ENCODE measurements at places on chromosomes 4 and X.

DNA sequence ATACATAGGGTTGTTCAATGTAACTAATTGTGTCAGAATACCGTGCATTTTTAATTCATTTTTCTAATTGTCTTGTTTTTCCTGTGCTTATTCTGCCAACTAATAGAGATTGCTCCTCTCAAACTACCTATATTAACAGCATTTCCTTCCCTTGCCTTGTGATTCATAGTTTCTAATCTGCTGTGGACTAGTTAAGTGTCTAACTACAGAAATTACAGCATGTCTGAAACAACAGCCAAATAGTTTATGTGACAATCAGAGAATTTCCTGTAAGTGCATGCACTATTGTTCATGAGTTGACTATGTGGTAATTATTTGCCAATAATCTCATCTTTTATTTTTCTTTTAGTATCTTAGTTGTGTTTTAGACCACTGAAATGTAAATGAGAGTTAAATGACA lies 4.1 kb upstream of the SEC24B start:
- DNase-seq, result no peak

DNA sequence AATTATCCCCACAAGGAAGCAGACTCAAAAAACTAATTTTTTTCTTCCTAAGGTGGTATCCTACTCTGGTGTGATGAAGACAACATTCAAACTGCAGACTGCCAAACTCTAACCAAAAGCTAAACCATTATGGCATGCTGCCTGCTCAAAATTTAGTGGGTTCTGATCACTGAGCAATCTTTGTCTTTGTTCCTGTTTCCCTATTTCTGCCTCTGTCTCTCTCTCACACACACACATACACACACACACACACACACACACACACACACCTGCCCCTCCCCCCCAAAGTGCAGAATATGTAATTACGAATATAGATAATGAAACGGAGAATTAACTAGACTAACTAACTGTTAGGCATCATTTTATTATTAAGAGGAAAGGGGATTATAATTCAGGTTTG lies 1278.6 kb downstream of the PCDH7 start:
- no peak for DNase-seq

DNA sequence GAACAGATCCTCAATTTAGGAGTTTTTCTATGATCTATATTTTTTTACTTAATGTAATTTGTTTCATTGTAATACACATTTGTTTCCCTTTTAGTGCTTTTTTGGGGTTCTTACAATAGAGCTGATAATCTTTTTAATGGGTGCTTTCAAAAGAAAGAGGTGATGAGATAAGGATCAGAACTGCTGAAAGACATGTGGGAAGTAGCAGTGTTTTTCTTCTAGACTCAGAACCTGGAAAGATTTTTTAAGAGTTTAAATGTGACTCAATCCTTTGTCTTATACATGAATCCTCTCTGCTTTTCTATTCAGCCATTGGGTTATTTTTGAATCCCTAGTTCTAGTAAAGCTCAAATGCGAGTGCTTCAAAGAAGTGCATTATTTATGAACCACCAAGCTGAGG lies 25.6 kb downstream of the UCHL1 start:
- no peak for DNase-seq

GRCh38 chr4:172945611-172946010 lies 223.0 kb upstream of the GALNT7 start:
- DNase-seq, result no peak

DNA sequence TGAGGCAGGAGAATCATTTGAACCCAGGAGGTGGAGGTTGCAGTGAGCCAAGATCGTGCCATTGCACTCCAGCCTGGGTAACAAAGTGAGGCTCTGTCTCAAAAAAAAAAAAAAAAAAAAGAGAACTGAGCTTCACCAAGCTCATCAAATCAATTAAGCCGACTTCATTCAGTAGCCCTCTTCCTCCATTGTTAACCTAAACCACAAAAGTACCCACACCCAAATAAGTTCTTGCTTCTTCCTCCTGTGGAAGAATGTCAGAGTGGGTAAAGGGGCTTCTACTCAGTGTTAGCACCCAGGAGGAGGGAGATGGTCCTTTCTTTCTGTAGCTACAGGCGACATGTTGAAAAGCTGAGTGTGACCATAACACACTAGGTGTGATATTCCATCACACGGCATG lies 58.6 kb upstream of the CHRNA9 start:
- no peak for DNase-seq

GRCh38 chr4:187380181-187380581 lies 615.4 kb upstream of the ZFP42 start:
- DNase-seq, result no peak

- no peak for DNase-seq
These were observed 18.4 kb downstream of the C4orf17 start for GRCh38 chr4:99529228-99529627.

GRCh38 chr4:120964596-120964995 lies 42.1 kb upstream of the PRDM5 start:
- DNase-seq, result no peak

GRCh38 chr4:5956285-5957021 lies 61.8 kb downstream of the C4orf50 start:
- peak; percentile 38 for DNase-seq

DNA sequence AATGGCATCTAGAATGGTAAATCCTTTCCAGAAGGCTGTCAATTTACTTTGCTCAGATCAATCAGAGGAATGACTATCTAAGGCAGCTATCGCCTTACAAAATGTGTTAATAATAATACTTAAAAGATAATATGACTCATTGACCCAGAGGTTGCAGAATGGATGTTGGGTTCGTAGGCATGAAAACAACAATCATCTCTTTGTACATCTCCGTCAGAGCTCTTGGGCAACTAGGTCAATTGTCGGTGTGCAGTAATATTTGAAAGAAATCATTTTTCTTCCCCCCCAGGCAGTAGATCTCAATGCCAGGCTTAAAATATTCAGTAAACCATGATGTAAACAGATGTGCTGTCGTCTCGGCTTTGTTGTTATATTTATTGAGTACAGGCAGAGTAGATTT lies 165.1 kb downstream of the CAMK2D start:
- DNase-seq, result no peak

DNA sequence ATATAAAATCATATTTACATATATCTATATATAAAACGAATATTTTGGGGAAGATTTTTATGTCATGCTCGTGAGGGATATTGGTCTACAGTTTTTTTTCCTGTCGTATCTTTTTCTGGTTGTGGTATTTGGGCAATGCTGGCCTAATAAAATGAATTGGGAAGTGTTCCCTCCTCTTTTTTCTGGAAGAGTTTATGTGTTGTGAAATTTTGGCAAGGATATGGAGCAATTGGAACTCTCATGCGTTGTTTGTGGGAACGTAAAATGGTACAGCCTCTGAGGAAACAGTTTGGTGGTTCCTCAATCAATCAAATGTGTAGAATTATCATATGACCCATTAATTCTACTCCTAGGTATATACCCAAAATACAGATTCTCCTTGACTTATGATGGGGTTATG lies 69.8 kb downstream of the ZNF182 start:
- DNase-seq, result no peak

DNA sequence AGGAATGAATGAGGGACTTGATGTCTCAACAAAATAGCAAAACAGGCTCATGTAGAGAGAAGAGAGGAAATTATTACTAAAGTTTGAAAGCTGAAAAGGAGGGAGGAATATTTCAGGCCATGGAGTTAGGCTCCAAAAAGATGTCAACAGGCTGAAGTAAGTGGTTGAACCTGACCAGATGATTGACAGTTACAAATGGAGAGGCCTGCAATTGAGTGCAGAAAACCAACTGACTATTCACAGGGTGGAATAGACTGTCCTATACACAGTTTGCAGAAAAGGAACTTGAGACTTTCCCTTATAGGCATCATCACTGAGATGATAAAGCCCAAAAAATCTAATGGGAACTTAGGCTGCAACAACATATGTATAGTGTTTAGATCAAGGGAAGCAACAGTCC lies 233.3 kb downstream of the AR start:
- no peak for DNase-seq

GRCh38 chr4:162560073-162560472 lies 396.3 kb upstream of the FSTL5 start:
- DNase-seq, result no peak

DNA sequence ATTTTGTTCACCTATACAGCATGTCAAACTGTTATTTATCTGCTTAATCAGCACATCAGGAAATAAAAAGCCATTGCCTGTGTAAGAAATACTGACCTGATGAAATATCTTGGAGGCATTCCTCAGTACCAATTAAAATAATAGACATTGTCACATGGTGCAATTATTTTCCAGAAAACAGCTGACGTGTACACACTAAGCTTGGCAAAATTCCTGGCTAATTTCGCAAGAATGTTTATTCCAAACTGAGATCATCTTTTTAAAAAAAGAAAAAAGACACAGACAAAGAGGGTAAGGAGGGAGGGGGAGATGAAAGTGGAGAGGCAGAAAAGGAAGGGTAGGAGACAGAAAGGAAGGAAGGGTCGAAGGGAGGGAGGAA lies 61.9 kb upstream of the NFKB1 start:
- no peak for DNase-seq

GRCh38 chrX:66024092-66024467 lies 15.8 kb downstream of the VSIG4 start:
- DNase-seq, result no peak

- DNase-seq, result no peak
These were observed 63.4 kb downstream of the DCUN1D4 start for GRCh38 chr4:51906167-51906958.

GRCh38 chr4:24473309-24473721 lies 111.0 kb downstream of the DHX15 start:
- no peak for DNase-seq

DNA sequence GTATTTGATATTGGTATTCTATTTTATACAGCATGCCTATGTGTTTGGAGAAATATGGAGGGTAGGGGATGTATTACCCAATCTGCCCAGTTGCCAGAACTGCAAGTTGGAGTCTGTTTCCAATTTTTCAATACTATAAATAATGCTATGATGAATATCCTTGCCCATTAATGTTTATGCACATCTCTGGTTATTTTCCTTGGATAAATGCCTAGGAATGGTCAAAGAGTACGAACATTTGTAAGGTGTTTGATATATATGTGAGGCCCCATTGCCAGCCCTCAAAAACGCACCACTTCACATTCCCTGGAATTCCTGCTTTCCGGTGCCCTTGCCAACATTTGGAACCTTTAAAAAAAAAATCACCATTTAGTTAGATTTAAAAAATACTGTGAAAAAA lies 34.3 kb downstream of the CLDN34 start:
- no peak for DNase-seq

GRCh38 chr4:39036172-39036571 lies 4.0 kb upstream of the TMEM156 start:
- DNase-seq, result no peak

- no peak for DNase-seq
These were observed 101.4 kb downstream of the FIP1L1 start for GRCh38 chr4:53478671-53479456.

GRCh38 chrX:45348296-45348695 lies 147.6 kb upstream of the DIPK2B start:
- no peak for DNase-seq

DNA sequence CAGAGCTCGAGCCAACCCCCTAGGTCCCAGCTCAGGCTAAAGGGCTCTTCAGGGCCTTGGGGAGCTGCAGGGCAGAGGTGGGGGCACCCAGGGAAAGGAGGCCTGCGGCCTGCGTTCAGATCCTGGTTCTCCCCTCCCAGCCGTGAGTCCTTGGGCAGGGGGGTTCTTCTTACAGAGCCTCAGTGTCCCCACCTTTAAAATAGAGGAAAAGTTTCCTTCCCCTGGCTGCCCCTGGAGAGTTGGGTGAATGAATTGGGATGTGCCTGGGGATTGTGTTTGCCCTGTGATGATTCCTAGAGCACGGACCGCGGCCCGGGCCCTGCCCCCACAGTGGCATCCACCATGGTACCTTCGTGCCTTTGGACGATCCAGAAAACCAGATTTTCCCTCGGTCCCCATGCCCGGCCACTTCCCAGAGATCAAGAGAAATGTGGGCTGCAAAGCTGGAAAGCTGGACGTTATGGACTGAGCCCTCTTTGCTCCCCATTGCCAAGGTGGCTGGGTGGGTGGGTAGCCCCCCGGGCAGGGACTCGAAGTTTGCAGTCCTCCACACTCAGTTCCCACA lies 11.4 kb downstream of the HTRA3 start:
- no peak for DNase-seq

- no peak for DNase-seq
These were observed 66.3 kb downstream of the TSPAN7 start for GRCh38 chrX:38627683-38628082.

- peak; percentile 49 for DNase-seq
These were observed 34.5 kb upstream of the FAM9C start for GRCh38 chrX:13078739-13079444.

DNA sequence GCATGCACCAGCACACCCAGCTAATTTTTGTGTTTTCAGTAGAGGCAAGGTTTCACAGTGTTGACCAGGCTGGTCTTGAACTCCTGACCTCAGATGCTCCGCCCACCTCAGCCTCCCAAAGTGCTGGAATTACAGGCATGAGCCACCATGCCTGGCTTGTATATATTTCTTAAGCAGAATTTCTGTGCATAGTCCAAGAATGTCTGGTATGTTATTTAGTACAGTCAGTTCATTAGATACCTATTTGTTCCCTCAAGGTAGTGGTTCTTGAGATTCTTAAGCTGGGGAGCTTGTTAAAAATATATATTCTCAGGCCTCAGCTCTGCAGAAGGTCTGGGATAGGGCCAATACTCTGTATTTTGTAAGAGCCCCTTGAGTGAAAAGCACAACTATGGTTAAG lies 4.6 kb upstream of the SERTM2 start:
- no peak for DNase-seq

GRCh38 chrX:39577985-39578869 lies 519.5 kb downstream of the BCOR start:
- DNase-seq, result peak; percentile 49

DNA sequence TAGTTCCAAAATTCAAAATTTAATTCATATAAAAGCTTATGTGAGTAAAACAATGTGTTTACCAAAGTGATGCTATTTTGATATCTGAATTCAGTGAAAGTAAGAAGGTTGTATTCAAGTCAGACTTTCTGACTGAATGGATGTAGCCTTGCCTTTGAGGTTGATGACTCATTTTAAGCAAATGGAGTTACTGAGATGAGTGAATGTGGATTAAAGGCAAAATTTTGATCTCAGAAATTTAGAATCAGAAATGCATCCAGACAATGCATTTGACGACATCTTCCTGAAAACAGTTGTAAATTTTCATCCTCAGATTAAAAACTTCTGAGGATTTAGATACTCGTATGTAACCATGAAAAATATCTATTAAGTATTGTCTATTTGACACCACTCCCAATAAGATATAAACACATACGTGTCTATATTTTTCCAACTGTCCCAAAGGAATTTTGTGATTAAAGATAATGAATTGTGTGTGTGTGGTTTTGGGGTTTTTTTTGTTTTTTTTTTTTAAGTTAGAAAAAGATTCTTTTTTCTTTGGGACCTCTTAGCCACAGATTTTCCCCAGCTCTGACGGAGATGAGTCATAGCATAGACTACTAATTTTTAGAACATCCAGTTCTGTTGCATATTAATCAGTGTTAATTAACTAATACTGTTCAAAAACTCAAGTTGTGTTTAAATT lies 34.4 kb downstream of the NFKB1 start:
- DNase-seq, result no peak

- no peak for DNase-seq
These were observed 283.1 kb downstream of the HNRNPD start for GRCh38 chr4:82090717-82091116.

- no peak for DNase-seq
These were observed 60.9 kb downstream of the SEC24B start for GRCh38 chr4:109494563-109494962.

- peak; percentile 78 for DNase-seq
These were observed 6.5 kb downstream of the CRLF2 start for GRCh38 chrX:1205681-1206611.

- DNase-seq, result no peak
These were observed 81.2 kb downstream of the SPCS3 start for GRCh38 chr4:176400816-176401461.

All from right forelimb (tissue), 1 donor.